Germinal center (tissue), 1 donor: ENCODE measurements at places on chromosomes 6 and 20.

DNA sequence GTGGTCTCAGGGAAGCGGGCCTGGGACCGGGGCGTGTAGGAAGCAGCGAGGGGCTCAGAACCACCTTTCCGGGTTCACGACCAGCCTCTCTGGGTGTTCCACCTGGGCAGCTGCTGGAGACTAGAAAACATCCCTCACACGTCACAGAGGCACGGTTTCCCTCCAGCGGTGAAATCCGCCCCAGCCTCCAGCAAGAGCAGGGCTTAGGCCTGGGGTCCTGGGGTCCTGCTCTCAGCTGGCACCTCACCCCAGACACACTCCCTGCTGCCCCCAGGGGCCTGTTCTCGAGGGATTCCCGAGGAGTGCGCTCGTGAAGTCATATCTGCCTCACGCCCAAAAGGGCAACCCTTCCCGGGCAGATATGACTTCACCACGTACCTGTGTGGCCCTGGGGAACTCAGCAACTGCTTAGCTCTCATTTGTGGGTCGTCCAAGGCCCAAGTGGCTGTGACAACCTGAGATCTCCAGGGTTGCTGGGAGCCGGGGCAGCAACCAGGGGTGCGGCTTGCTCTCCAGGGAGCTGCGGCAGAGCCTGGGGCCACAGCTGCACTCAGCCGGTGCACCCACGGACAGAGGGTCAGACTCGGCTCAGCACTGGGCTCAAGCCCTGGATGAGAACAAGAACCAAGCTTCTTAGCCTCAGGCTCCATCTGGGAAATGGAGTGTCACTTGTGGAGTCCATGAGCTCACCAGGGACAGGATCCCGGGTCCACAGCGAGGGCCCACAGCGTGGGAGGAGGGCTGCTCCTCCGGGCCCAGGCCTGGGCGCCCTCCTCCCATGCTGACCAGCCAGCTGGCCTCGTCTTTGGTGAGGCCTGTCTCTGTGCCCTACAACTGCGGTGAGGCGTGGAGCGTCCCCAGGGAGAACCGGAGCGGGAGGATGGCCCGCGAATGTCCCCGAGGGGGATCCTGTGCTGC lies 661 bp downstream of the FNDC11 start:
- DNase-seq: peak; percentile 55

DNA sequence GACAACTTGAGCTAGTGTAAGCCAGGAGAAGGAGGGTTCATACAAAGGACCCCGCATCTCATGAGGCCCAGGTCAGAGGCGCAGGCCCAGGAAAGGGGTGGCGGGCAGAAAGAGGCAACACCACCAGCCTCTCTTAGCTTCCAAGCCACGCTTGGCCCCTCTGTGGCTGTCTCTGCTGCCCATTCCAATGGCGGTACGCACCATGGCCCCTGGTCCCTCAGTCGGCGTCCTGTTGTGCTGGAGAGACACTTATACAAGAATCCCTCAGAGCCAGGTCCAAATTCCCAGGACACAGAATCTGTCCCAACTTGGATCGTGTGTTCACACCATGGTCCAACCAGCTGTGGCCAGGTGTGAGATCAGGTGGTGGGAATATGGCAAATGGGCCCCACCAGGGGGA lies 127.0 kb upstream of the CDH4 start:
- no peak for DNase-seq

DNA sequence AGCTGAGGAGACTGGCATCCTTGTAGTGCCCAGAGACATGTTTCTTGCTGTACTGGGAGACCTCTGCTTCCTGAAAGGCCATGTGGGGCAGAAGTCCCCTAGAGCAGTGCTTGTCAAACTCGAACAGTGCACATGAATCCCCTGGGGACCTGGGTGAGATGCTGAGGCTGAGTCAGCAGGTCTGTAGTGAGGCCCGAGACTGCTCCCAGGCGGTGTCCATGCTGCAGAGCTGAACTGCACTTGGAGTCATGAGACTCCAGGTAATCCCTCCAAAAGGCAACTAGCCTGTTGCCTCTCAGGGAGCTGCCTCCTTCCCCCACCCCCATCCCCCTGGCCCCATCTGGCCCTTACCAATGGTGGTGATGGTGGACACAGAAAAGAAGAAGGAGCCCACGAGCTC lies 3.7 kb downstream of the KCNK17 start:
- DNase-seq: no peak

GRCh38 chr6:63824722-63825121 lies 189.1 kb downstream of the PHF3 start:
- DNase-seq: no peak

- DNase-seq: no peak
Observed at GRCh38 chr20:49758781-49759180, 45.1 kb upstream of the B4GALT5 start.

- no peak for DNase-seq
Observed at GRCh38 chr6:153056308-153056707, 53.8 kb upstream of the MTRF1L start.

DNA sequence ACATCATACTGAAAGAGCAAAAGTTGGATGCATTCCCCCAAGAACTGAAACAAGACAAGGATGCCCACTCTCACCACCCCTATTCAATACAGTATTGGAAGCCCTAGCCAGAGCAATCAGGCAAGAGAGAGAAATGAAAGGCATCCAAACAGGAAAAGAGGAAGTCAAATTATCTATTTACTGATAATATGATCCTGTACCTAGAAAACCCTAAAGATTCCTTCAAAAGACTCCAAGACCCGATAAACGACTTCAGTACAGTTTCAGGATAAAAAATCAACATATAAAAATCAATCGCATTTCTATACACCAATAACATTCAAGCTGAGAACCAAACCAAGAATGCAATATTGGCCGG lies 14.5 kb downstream of the CDK19 start:
- no peak for DNase-seq

- no peak for DNase-seq
Observed at GRCh38 chr20:8735674-8736073, 333.2 kb upstream of the PLCB4 start.

- no peak for DNase-seq
Observed at GRCh38 chr6:16723826-16724225, 37.4 kb downstream of the ATXN1 start.
